ENCODE measurements at places on chromosomes 1 and 21.

- no peak for DNase-seq
Measured at GRCh38 chr1:100354971-100355394, 2.7 kb downstream of the CDC14A start.

- DNase-seq: no peak
Measured at GRCh38 chr1:168468042-168468809, 75.6 kb downstream of the XCL2 start.

DNA sequence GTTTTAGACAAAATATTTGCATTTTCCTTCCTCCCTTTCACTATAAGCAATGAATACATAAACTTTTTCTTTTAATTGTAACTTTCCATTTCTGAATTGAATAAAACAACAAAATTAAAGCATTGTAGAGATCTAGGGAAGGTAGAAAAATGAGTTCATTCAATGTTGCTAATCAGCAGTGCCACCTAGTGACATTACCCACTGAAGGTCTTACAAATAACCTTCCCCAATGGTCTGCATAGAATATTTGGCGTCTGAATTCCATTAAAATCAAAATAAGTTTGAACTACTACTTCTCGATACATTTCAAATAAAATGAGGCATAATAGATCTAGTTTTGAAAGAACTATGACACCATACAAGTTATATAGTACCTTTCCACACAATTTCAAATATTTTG is 19.6 kb downstream of the FH start:
- no peak for DNase-seq

DNA sequence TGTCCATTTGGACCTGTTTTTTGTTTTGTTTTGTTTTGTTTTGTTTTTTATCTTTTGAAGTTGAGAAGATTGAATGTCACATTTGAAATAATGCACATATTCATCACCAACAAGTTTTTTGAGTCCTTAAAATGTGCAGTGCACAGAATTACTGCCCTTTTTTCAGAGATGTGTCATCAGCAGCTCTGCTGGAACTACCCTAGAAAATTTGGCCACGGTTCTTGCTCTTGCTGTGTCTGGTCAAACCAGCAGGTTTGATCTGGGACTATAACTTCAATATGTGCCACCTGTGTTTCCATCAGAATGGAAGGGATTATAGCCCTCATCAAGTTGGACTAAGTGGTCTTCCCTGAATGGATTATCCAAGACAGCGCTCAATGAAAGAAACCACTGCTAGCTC is 24.1 kb upstream of the CNN3 start:
- no peak for DNase-seq

GRCh38 chr1:114100148-114100547 is 53.5 kb downstream of the SYT6 start:
- no peak for DNase-seq

GRCh38 chr1:157095551-157095950 is 4.1 kb downstream of the ETV3L start:
- no peak for DNase-seq

DNA sequence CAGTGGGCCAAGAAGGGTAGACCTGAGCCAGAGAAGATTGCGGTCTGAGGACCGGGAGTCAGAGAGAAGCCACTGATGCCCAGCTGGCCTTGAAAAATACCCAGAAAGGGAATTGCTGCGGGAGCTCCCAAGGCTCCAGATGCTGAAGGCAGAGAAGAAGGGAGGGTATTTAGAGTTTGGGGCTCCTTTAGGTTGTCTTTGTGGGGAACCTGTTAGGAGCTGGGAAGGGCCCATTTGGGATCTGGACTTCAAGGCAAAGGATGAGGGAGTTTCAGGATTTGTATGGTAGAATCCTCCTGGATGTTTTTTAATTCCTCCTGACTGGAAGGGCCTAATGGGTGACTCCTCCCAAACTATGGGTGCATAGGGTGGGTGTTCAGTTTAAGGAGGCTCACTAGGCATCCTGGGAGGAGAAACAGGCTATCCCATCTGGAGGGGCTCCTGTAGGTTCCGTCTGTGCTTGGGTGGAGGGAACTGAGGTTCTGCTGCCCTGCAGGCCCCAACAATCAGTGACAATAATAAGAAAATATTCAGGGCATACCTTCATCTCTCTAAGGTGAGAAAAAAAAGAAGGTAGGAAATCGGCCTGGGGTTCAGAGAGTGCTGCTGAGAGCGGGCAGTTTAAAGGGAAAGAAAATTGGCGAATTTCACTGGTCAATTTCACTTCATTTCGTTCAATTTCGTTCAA is 5.1 kb downstream of the FOXD2 start:
- DNase-seq: no peak

- DNase-seq: no peak
Measured at GRCh38 chr1:89125913-89126580, at the start of gene GBP2. Gene GBP2 (minus strand): TSS chr1:89126114. CDS start chr1:89121966, 4,148 bp downstream.
